Stimulated activated CD4-positive, alpha-beta T cell treated with anti-CD3 and anti-CD28 coated beads, Interleukin-4, amount 100 ng/mL, for 24 hours (primary cell): ENCODE measurements at places on chromosomes 5 and 9.
A peak's percentile ranks its signal among the peaks of the same experiment; 100 is the strongest.

DNA sequence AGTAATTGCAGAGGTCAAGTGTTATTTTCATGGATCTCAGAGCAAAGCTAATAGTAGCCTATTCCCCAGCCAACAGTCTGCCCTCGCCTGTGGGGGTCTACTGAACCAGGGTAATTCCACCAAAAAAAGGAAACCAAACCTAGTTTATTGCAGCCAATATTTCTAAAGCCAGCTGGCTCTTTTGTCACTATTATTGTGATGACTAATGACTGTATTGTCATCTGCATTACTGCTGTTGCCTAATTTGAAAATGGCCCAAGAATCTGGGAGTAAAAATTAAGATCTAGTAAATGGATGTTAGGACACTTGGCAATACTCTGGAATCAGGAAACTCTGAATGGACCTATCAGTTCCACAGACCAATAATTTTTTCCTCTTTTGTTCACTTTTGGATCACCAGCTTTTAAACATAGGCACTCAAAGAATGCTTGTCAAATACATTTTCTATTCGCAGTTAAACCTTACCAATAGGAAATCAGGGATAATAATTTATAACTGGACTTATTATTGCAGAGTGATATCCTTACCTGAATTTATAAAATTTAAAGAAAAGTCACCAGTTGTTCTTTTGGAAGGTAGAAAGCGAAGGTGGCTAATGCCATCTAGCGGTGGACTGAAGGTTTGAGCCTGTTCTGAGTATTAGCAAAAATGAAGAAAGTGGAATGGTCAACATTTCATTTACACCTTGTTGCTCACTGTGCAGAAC is 69.2 kb downstream of the SYK start:
- DNase-seq: peak; percentile 47

DNA sequence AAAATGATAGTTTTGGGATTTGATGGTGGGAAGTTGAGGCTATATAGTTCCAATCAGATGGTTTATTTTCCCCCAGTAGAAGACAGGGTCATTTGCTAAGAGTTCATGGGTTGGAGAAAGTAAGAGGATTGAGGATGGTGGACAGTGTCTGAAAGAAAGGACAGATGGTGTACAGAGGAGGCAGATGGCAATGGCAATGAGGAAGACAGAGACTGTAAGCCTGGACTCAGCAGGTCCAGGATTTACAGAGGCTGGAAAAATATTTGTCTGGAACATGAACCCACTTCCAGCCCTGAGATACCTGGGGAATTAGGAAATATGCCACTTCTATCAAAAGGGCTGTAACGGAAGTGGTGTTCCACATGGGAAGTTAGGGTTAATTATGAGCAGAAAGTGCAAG is 84.5 kb downstream of the PCSK1 start:
- no peak for DNase-seq

- no peak for DNase-seq
Measured at GRCh38 chr9:86093788-86094555, 5.4 kb downstream of the GOLM1 start.

GRCh38 chr5:180026320-180026719 is 45.2 kb downstream of the RNF130 start:
- DNase-seq: no peak

DNA sequence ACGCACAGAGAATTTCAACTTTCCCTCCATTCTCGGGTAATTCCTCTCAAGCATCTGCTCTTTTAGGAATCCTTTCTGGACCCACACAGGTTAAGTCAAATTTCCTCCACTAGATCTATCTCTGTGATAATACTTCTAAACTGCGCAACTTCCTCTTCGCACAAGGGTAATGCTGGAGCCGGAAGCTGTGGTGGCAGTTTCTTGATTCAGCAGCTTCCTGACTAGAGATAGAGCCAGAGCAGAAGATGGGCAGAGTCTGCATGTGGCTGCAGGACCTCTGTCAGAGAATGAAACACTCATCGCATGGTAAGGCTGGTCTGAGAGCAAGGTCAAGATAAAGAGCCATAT is 11.1 kb upstream of the CDC42SE2 start:
- DNase-seq: peak; percentile 81

DNA sequence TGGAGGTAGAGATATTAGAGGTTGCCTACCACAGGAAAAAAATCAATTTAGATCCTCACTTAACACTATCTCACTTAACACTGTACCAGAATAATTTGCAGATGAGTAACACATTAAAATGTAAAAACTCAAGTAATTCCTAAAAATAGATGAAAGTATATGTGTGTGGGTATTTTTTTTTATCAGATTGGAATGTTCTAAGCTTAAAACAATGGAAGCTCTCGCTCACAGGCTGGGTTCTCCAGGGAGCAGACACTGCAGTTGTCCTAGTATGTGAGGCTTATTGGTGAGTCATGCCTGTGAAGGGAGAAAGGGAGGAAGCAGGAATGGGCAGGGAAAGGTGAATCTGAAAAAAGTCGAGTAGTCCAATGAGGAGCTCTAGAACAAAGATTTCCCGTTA is 181.3 kb upstream of the ZNF608 start:
- no peak for DNase-seq

DNA sequence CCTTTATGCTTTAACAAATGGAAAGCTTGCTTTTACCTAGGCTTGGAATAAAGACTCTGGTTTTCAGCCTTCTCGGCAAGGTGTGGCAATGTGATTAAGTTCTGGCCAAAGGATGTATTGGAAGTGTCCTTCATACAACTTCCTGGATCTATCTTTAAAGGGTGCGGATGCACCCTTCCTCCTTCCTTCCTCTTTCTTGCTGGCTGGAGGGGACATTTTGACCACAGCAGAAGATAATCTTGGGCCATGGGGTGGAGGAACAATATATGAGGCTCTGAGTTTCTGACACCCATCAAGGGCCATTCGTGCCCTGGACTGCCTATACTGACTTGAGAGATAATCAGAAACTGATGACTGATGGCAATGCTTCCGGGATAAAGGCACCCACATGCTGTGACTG is 145.7 kb downstream of the ACER2 start:
- DNase-seq: no peak

- no peak for DNase-seq
Measured at GRCh38 chr5:37631939-37632338, 207.9 kb downstream of the GDNF start.

- DNase-seq: no peak
Measured at GRCh38 chr9:95640336-95640735, 123.6 kb upstream of the PTCH1 start.

GRCh38 chr9:19255112-19255511 is 24.6 kb downstream of the DENND4C start:
- DNase-seq: no peak

GRCh38 chr5:52830650-52831049 is 42.9 kb downstream of the ITGA1 start:
- DNase-seq: no peak

GRCh38 chr5:175494264-175495183 is 16.2 kb downstream of the SFXN1 start:
- peak; percentile 28 for DNase-seq

GRCh38 chr9:15369238-15369637 is 53.4 kb upstream of the SNAPC3 start:
- DNase-seq: no peak

- no peak for DNase-seq
Measured at GRCh38 chr5:138706655-138707480, 46.4 kb upstream of the CTNNA1 start.

GRCh38 chr5:59351076-59351794 is 542.3 kb downstream of the PDE4D start:
- no peak for DNase-seq

- DNase-seq: no peak
Measured at GRCh38 chr9:28050046-28050445, 476.8 kb upstream of the C9orf72 start.

- DNase-seq: no peak
Measured at GRCh38 chr9:5900622-5901021, 9.9 kb downstream of the MLANA start.

DNA sequence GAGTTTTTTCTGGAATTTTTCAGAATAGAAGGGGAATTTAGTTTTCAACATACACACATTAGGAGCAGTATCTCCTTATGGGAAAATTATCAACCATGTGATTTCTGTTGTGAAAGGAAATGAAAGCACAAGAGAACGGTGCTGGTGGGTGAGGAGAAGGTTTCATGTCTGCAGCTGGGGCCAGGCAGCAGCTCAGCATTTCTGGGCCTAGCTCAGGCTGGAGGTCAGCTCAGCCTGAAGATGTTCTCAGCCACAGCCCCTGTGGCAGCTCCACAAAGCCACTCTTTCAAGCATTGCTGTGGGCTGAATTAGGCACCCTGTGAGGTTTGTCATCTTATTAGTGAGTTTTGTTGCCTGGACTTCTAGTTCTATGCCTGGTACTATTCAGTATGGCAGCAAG is 90.3 kb downstream of the DIRAS2 start:
- no peak for DNase-seq

GRCh38 chr5:174775081-174775480 is 50.7 kb downstream of the MSX2 start:
- DNase-seq: no peak

- no peak for DNase-seq
Measured at GRCh38 chr9:122200960-122201595, 27.7 kb downstream of the LHX6 start.

GRCh38 chr5:10077791-10078545 is 171.7 kb downstream of the ATPSCKMT start:
- DNase-seq: no peak
